Mesenchymal stem cell (in vitro differentiated cells and primary cell): ENCODE measurements at places on chromosomes 13 and 19.

DNA sequence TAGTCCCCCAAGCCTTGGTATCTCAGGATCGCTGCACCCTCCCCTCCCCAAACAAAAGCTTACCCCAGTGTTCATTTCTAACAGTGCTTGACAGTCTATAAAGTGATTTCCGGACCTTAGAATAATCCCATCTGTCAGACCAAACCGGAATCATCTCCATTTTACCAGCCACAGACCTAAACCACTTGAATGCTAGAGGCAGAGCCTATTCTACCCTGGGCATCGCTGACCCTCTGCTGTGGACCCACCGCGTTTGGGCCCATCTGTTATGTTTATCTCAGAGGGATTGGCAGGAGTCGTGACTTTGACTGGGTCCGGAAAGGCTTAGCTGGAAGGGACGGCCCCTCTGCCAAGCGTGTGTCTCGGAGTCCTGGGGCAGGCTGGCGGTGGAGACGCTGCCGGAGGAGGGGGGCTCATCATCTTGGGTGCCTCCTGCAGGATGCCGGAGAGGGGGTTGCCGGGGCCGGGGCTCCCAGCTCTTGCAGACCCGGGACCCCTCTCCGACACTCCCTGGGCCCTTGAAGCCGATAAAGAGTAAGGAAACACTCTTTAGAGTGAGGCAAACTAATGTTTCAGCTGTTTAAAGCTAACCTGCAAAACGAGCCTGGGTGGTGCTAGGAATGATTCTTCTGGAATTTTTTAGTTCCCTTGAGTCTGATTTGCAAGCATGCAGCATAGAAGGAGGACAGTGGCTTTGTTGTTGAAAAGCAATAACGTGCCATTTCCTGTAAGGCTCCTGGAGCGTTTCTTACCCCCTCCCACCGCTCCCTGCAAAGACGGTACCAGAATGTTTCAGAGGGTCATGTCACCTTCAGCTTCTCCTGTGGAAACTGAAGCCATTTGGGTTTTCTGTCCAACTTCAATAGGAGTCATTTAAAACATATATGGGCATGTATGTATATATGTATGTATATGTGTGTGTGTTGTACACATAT, 1.3 kb downstream of the SLC25A42 start:
- DNase-seq, result peak; percentile 18

GRCh38 chr19:28492201-28492600, 720.8 kb downstream of the UQCRFS1 start:
- no peak for DNase-seq

- peak; percentile 27 for DNase-seq
Measured at GRCh38 chr19:7734220-7735203, 2.6 kb upstream of the CLEC4G start.

DNA sequence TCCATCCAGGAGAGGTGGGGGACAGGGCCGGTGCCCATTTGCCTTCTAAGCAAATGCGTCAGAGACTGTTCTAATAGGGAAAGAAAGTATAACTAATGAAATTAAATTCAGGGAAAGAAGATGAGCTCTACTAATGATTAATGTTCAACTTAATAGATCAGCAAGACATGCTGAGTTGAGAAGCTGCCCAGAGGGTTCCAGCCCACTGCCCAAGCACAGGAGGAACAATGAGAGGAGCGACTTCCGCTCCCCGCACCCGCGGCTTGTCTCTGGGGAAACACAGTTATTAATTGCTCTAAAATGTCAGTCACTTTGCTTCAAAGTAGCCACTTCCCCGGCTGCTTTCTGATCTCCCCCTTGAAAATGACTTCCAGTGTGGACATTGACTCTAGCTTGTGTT, 331.3 kb downstream of the UQCRFS1 start:
- no peak for DNase-seq

DNA sequence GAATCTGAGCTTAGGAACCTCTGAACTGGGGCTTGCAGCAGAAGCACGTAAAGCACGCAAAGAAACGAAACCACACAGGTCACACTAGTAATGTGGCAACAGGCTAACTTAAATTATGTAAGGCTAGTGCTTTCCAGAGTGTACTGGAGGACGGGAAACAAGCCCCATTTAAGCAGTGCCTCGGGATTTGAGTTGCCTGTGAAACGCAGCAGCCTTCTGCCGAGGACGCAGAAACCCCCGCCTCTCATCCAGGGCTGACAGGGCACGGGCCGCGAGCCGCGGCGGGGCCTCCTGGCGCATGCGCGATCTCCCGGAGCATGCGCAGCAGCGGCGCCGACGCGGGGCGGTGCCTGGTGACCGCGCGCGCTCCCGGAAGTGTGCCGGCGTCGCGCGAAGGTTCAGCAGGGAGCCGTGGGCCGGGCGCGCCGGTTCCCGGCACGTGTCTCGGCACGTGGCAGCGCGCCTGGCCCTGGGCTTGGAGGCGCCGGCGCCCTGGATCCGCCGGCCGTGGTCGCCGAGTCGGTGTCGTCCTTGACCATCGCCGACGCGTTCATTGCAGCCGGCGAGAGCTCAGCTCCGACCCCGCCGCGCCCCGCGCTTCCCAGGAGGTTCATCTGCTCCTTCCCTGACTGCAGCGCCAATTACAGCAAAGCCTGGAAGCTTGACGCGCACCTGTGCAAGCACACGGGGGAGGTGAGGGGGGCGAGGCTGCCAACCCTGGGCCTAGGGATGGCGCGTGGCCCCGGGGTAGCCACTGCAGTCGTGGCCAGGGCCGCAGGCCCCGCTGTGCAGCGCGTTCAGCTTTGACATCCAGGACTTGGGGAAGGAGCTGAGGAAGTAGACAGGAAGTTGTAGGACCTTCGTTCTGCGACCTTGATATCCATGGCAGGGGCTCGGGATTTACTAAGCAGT, at the start of gene GTF3A:
Gene GTF3A, plus strand, starts transcription at position 374 of the 912 bp plus-strand sequence.
- DNase-seq, result peak; percentile 80

- no peak for DNase-seq
Measured at GRCh38 chr19:42402376-42403116, 12.4 kb upstream of the CNFN start.

- no peak for DNase-seq
Measured at GRCh38 chr13:23202383-23202782, 21.6 kb downstream of the SGCG start.

DNA sequence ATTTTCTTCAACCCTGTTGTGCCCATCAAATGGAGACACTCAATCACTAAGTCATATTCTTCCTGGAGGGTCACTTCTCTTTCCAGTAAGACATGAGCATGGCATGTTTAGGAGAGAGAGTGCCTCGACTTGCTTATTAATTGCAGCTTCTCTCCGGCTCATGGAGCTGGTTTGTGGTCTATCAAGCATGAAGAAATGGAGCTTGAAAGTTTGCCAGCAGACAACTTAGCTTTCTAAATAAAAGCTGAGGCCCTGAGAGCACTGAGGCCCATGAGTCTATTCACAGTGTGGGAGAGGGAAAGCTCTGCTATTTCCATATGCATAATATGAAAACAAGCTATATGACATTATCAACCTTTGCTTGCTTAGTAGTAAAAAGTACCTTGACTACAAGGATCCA, 378.5 kb downstream of the FGF9 start:
- peak; percentile 17 for DNase-seq

DNA sequence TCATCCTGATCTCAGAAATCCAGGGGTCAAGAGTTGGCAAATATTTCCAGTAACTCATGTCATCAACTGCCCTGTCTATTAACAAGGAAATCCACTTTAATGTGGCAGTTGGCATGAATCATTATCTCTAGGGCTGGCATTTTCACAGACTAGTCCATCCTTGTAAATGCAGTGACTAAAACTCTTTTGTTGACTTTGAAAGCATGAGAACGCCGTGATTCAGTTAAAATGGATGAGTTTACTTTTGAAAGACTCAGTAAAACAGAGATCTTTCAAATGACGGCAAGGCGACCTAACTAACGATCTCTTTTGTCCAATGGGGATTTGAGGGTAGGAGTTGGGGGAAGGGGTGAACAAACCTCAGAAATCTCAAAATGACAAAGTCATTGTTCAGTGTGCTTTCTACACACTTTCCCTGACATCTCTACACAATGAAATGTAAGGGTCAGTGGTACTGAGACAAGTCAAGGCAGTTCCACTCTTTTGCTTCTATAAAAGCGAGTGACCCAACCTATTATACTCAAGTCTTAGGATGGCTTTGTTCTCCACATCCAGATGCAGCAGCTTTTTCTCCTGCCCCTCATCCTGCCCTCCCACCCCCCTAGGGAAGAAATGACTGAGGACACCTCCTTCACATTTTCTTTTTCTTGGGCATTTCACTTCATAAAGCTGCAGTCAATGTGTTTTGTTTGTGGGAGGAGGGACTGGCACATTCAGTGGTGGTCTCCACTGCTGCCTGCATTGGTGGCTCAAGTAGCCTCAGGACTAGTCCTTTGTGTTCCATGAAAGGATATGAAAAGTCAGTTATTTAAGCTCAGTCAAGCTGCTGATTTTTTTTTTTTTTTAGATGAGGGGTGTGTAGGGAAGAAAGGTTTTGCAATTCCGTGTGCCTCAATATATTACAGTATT, 200.5 kb downstream of the ABCC4 start:
- peak; percentile 72 for DNase-seq

DNA sequence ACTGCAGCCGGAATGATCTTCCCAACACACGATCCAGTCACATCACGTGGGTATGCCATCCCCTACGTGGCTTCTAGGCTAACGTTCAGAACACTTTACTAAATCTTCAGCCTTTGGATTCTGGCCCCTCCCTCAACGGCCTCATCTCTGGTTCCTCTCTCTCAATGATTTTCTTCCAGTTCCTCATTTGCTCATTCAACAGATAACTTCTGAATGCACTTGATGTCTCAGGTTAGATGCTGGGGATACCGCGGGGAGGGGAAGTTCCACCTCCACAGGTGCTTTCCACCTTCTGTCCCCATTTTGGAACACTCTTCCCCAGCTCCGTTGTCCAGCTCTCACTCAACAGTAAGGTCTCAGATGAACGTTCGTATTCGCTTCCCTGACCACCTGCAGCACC, 66.1 kb downstream of the ATP7B start:
- no peak for DNase-seq

DNA sequence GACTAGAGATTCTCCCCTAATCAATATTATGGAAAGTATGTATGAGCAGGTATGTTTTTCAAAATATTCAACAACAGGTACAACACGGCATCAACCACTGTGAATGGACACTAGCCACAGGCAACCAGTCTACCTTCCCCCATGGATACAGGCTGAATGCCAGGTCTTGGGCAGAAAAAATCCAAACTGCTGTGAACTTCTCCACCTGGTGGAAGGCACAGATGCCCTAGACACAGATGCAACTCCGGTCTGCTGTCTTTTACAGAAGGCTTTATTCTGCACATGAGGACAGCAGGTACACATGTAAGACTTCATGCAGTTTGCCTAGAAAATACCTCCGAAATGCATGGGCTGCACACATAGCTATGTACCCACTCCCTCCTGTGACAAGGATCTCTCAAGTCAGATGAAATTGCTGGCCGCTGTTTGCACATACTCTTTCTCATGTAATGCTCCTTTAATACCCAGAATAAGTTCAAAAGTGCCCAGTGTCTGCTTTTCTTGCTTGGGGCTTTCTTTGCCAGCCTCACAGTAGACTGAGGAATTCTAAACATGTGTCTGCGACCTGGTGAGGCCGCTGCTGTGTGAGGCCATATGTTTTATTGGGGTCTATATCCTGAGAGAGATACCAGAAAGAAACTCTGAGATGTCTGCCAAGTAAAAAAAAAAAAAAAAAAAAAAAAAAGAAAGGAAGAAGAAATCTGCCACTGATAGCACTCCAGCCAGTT, 325.9 kb downstream of the FOXO1 start:
- no peak for DNase-seq

GRCh38 chr13:50387051-50387581, 371.9 kb downstream of the KCNRG start:
- DNase-seq, result peak; percentile 53

- DNase-seq, result no peak
Measured at GRCh38 chr13:105464249-105464648, 1071.2 kb downstream of the EFNB2 start.

- no peak for DNase-seq
Measured at GRCh38 chr19:28862238-28862637, 350.7 kb downstream of the UQCRFS1 start.

- no peak for DNase-seq
Measured at GRCh38 chr13:67469623-67470022, 239.5 kb upstream of the PCDH9 start.

- peak; percentile 60 for DNase-seq
Measured at GRCh38 chr13:39051157-39051556, 12.9 kb downstream of the NHLRC3 start.

DNA sequence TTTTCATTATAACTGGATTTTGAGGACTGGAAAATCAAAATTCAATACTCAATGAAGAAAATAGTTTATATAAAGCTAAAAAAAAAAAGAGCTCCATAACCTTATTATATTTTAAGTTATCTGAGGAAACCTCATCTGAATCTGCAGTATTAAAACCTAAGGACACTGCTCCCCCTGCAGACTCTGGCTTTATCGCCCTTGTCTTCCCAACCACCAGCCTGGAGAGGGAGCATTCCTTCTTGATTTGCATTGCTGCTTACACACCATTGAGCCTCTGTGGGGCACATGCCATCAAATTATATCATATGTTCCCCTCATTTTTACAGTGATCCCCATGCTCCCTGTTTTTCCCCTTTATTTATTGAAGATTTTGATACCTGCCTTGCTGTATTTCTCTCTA, 871.4 kb upstream of the GPC6 start:
- DNase-seq, result peak; percentile 26

DNA sequence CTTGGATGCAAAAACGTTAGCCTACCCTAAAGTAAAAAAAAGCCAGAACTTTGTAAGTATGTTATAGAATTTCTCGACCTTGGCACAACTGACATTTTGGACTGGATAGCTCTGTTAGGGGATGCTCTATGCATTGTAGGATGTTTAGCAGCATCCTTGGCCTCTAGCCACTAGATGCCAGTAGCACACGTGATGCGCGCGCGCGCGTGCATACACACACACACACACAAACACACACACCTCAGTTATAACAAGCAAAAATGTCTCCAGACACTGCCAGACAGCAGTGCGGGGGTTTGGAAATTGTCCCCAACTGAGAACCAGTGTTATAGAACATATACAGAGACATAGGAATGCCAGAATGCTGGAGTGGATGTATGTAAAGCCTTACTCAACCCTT, 17.2 kb downstream of the ZNF226 start:
- no peak for DNase-seq

- peak; percentile 36 for DNase-seq
Measured at GRCh38 chr13:80742033-80742432, 401.1 kb upstream of the SPRY2 start.

DNA sequence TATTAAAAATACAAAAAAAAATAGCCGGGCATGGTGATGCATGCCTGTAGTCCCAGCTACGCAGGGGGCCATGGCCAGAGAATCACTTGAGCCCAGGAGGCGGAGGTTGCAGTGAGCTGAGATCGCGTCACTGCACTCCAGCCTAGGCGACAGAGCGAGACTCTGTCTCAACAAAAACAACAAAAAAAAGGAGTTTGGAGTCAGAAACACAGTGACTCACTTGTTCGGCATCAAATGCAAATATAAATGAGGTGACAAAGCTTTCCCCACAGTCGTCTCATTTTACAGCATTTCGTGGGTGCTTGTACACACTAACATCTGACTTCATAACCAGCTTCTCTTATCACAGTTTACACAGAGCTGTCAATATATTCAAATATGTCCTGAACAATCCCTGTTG, 11.0 kb downstream of the ZNF665 start:
- DNase-seq, result no peak

GRCh38 chr19:41913538-41914423, 14.5 kb downstream of the ERFL start:
- no peak for DNase-seq

GRCh38 chr19:30106417-30107095, 164.5 kb downstream of the URI1 start:
- DNase-seq, result no peak
